Putamen (tissue), 1 donor: ENCODE measurements at places on chromosomes 12 and 14.

DNA sequence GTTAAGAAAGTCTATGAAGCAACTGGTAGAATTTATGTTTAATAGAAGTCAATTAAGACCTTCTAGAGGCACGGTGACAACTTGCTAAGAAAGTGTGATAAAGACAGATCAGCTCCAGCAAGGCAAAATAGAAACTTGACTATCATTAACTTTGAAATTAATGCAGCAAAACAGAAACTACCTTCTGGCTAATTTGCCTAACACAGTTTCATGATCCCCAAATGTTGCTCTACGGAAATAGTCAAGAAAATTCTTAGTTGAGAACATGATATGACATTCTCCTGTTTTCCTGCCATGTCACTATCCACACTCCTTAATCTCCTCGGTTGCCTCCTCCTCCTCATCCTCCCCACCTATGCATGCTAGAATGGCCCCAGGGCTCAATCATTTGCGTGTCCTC, 4.2 kb downstream of the DENND5B start:
- no peak for DNase-seq

DNA sequence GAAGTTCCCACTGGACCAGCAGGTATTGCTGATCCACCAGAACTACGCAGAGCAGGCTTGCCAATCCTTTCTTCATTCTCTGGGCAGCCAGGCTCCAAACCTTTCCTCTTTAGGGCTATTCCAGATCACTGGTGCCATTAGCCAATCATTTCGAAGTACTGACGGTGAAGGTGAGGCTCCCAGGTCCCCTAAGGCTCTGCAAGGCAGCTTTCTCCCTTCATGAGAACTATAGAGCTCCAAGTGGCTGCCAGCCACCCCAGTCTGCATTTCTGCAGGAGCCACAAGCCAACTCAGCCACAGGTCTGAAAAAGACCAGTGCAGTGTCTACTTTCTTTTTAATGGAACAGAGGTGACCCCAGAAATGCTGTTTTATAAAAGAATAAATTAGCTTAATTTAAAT, 48.7 kb downstream of the RAB35 start:
- DNase-seq = no peak

GRCh38 chr14:58815794-58816193, 178.0 kb downstream of the DACT1 start:
- DNase-seq = no peak

GRCh38 chr12:13147688-13148484, 44.4 kb upstream of the GSG1 start:
- DNase-seq = no peak
